Effector CD4-positive, alpha-beta T cell (primary cell): ENCODE measurements at places on chromosomes 2 and 18.

DNA sequence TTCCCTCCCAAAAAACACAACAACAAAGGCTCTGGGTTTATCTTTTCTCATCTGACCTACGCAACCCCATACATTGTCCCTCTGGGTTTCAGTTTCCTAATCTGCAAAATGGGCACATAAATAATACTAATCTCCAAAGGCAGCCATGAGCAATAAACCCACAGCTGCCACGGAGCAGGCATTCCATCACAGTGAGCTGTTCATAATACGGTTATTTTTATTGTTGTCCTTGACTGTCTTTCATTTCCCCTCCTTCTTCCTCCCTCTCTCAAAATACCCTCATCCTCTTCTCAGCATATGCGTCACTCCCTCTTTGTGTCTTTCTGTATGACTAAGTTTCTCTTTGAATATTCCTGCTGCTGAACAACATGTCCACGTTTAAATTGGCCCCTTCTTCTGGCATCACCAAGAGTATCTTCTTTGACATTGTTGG, 129.8 kb upstream of the CAB39 start:
- DNase-seq: no peak

DNA sequence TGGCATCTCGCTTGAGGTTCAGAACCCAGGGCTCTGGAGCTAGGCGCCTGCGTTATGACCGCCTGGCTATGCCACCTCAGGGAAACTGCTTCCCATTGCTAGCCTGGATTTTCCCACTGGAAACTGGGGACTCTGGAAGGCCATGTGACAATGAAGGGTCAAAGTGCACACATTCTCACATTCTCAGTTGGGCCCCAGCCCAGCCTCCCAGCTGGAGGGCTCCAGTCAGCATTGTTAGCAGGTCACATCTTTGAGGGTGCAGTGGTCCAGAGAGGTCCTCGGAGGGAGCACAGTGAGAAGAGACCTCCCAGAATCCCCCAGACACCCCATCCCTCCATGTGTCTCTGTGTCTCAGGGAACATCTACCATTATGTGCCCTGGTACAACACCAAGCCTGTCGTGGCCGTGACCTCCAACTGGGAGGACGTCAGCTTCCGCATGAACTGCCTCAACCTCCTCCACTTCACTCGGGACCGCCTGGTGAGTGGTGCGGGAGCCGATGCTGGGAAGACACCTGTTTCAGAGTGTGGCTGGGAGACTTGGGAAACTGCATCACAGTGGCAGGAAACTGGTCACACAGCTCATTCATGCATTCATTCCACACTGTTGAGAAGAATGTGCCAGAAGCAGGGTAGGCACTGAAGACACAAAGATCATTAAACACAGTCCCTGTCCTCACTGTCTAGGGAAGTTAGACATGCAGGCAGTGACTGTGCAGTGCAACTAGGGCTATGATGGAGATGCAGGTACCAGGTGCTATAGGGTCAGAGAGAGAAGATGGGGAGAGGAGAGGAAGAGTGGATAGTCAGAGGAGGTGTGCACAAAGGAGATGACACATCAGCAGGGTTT, 41.6 kb downstream of the FER1L5 start:
- no peak for DNase-seq

DNA sequence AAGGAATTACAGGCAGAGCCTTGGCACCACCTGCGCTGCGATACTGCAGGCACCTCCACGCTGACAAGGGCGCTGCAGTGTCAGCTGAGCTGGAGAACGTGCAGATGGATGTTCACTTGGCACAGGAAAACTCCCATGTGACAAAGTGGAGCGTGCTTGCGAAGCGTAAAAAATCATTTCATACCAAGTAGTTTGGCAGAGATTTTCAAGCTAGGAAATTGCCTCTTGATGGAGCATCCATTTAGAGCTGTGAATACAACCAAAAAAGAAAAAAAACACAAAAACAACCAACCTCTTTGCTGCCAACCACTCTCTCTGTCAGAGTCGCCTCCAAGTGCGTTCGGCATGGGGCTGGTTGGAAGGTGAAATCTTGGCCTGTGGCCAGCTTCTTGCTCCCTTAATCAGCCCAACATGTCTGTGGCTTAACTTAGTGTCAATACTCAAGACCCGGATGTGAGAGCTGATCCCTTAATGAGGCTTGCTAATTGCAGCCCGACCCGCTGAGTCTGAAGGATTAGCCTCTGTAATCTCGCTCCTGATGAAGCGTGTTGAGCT, 38.1 kb downstream of the ACOXL start:
- no peak for DNase-seq

- no peak for DNase-seq
These were observed 111.5 kb downstream of the COMMD1 start for GRCh38 chr2:62016957-62017356.

GRCh38 chr2:26687328-26687727, 5.2 kb upstream of the KCNK3 start:
- no peak for DNase-seq

GRCh38 chr18:46756559-46757201, at the start of gene ST8SIA5:
TSS of gene ST8SIA5 (minus strand) at chr18:46757053. CDS start at chr18:46756508, 545 bp downstream.
- no peak for DNase-seq

DNA sequence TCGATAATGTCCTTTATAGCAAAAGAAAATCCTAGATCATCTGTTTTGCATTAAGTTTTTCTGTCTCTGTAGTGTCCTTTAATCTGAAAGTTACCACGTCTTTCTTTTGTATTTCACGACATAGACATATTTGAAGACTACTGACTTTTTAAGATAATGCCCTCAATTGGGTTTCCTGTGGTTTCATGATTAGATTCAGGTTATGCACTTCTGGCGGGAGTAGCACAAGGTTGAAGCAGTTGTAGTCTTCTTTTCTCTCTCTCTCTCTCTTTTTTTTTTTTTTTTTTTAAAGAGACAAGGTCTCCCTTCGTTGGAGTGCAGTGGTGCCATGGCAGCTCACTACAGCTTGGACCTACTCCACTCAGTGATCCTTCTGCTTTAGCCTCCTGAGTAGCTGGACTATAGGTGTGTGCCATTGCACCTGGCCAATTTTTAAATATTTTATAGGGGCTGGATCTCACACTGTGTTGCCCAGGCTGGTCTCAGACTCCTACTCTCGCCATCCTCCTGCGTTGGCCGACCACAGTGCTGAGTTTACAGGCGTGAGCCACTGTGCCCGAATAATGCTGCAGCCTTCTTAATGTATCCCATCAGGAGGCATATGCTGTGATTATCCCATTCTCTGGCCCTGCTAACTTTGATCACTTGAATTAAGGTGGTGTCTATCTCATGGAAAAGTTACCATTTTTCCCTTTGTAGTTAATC, 3.9 kb downstream of the INPP4A start:
- DNase-seq: no peak

- DNase-seq: no peak
These were observed 96.3 kb downstream of the UBE2E3 start for GRCh38 chr2:181076658-181077057.

DNA sequence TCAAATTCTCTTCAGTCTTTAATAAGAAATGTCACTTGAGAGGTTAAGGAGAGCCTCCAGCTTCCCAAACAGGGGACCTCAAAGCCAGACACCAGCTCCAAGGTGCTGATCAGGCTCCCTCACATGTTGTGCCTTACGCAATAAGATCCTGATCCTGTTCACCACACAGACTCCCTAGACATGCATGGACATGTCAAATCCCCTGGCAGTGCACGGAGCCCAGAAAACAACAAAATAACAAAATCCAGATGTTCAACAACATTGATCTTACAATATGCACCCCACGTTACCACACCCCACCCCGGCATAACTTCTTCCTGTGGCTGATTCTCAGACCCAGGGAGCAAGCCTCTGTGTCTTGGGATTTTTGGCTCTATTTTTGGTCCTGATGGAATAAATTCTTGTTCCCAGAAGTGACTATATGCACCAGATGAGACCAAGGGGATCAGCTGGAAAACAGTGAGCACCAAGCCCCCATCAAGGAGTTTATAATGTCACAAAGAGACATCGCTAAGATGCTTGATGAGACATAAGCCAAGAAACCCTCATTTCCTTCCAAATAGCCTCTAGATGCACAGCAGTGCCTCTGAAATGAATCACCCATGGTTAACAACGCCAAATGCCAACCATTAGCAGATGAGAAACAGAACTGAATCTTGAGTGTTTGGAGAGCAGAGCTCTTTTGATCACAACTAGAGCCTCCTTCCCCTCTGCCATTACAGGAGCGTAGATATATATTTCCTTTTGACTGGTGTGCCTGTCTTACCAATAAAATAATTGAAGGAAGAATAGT, 198.2 kb downstream of the PRKCE start:
- no peak for DNase-seq

GRCh38 chr2:170671079-170671478, 44.1 kb upstream of the SP5 start:
- no peak for DNase-seq

DNA sequence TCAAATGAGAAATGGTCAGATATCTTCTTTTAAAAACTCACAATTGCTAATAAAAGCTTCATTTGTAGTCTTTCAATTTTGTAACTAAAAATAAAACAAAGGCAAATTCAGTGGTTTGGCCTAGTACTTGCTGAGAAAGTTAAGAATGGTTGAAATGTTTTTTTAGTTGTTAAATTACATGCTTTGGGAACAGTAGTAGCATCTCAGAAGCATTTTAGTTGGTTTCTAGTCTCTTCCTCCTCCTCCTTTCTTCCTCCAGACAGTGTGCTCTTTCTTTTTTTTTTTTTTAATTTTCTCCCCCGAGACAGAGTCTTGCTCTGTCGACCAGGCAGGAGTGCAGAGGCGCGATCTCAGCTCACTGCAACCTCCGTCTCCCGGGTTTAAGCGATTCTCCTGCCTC, 9.8 kb downstream of the TRAK2 start:
- no peak for DNase-seq

DNA sequence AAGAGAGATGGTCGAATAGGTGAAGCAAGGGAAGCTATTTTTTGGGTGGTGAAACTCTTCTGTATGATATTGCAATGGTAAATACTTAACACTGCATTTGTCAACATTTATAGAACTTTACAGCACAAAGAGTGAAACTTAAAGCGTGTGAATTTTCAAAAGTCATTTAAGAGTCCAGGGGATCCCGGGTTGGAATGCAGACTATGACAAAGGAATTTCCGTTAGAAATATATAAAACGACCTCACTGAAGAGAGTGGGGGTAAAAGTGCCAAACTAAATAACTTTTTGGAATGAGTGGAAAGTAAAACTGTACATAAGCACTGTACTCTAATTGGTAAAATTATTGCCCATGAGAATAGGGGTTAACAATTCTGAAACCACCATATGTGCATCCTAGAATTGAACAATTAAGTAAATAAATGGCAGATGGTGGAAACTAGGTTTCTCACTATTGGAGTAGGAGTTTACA, 191.0 kb upstream of the FN1 start:
- DNase-seq: no peak

- no peak for DNase-seq
These were observed 38.3 kb upstream of the ATP6V1B1 start for GRCh38 chr2:70897203-70897976.

DNA sequence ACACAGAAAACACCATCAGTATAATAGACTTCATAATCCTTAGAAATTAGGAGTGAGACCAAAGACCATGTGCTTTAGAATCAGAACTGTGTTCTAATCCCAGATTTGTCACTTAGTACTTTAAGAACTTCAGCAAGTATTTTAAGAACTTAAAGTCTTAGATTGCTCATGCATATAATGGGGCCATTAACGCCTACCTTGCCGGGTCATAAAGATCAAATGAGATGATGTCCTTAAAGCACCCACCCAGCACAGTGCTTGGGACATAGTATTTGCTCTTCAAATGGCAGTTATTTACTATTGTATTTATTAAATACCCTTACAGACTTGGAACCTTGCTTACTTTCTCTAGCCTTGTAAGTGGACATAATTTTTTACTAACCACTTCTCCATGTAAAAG, 156.1 kb downstream of the GREB1L start:
- no peak for DNase-seq

- no peak for DNase-seq
These were observed 37.3 kb downstream of the EMX1 start for GRCh38 chr2:72954376-72955227.

DNA sequence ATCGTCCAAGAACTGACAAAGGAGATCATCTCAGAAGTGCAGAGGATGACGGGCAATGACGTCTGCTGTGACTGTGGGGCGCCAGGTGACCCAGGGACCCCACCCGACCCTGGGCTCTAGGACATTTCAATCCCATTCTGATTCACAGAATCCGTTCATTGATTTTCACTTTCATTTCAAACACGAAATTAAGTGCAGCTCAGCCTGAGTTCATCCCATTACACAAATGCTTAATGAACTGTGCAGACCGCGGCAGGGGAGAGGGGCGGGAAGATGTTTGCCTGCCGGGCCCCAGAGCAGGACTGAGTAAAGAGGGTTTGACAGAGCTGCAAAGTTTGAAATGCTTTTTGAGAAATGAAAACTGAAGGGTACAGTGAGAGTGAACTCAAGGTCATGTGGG, 67.1 kb downstream of the ITGB1BP1 start:
- no peak for DNase-seq

- no peak for DNase-seq
These were observed 186.4 kb upstream of the ZNF521 start for GRCh38 chr18:25538175-25538922.

DNA sequence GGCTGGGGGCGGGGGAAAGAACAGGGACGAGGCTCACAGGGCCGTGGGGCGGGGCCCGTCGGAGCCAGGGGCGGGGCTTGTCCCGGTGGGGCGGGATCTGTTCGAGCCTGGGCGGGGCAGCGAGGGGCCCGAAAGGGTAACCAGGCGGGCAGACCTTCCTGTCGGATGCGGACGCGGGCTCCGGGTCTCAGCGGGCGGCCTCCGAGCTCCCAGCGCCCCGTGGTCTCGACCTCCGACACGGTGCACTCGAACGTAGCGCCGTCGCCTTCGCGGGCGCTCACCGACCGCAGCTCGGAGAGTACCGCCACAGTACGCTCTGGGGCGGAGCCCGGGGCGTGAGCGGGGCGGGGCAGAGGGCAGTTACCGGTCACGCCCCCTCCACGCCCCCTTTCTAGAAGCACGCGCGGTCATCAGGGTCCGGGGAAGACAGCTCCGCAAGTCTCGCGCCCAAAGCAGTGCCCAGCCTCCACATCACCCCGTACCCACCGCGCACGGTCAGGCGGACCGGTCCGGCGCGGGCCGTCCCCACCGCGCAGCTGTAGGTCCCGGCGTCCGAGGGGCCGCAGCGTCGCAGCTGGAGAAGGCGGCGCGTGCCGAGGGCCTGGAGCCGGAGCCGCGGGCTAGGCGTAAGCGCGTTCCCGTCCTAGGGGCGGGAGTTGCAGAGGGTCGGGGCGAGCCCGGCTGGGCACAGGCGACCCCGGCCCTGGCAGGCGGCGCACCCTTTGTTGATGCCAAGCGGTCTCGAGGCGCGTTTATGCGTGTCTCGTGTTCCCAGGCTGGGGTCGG, 8.7 kb downstream of the TMEM198 start:
- peak; percentile 72 for DNase-seq

DNA sequence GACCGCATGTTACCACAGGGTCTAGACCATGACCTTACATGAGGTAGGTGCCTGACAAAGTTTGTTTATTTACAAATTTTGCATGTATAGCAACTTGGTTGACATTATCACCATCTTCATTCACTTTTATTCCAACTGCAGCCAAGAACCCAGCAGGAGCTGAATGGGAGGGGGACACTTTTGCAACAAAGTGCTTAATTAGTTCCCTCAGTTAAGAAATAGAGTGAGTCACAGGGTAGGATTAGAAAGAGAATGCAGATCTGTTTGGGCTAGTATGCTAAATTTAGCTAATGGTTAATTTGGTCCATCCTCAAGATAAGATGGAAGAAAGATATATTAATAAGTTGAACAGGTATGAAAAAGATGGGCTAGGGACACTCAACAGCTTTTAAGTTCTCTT, 678.9 kb downstream of the ARHGAP15 start:
- DNase-seq: no peak

GRCh38 chr2:102597788-102598187, 21.6 kb upstream of the SLC9A2 start:
- no peak for DNase-seq
